Occipital lobe (tissue), 3 donors: ENCODE measurements at places on chromosomes 3 and 15. TPM values are rescaled to one million over a fixed set of nuclear protein-coding genes. Genes with fewer than 3 reads are reported as not detected.

DNA sequence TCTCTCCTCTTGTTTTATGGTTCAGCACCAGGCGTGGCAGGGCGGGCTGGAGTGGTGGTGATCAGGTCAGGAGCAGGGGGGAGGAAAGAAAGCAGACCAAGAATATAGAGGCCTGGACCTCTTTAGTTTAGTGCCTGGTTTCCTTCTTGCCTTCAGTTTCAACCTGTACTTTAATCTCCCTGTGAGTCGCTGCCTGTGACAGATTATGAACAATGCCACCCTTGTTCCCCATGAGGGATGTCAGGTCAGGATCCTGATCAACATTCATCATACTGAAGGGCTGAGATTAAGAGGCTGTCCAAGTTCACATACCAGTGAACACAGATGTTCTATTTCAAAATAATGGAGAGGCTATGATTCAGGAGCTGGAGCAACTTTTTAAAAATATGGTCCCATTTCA is 11.4 kb downstream of the ENTPD3 start:
- no peak for DNase-seq

- DNase-seq, result no peak
These were observed 59.5 kb downstream of the SNRK start for GRCh38 chr3:43345877-43346276.

The LNP1 gene
- 6.4 TPM for total RNA-seq

The LRTM1 gene
- total RNA-seq, result not detected
